ENCODE measurements at places on chromosomes 16 and 17.

DNA sequence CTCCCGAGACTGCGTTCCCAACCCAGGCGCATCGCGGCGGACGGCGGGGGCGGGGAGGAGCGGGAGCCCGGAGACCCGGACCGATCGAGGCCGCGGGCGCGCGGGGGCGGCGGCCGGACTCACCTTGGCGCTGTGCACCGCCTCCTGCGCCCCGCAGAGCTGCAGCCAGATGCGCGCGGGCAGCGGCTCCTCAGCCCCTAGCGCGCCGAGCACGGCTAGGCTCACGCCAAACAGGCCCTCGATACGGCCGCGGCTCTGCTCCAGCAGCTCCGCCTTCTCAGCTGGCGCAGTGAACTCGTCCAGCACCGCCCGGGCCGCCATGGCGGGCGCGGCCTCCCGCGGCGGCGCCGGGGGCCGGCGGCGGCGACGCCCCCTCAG, 339 bp downstream of the N4BP1 start:
- H3K27ac ChIP-seq: peak overlapping the region; percentile 46
- no peak for DNase-seq
- H3K36me3 ChIP-seq: peaks cover 2% of the 10 kb centered on the region
- H3K4me1 ChIP-seq: peaks cover 51% of the 10 kb centered on the region

DNA sequence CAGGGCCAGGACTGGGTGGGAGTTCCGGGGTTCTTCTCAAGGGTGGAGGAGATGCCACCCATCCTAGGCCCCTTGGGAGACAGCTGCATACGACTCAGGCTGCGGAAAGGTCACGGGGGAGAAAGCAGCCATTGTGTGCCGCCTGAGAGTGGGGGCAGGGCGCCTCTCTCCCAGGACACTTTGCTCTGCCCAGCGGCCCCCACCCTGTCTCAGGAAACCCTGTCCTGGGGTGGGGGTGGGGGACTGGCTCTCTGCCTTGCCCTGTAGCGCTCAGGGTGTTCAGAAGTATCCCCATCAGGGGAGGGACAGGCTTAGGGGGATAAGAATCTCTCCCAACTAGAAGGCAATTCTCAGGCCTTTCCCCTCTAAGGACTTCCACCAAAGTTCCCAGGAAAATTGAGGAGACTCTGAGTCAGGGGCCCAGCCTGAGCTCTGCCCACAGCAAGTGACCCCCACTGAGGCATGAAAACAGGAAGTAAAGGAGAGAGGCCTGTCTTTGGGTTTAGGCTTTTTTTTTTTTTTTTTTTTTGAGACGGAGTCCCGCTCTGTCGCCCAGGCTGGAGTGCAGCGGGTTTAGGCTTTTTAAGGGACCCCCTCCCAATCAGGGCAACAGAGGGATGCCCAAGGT, 4.9 kb downstream of the GIT1 start:
- no peak for DNase-seq
- no peak overlapping the region for H3K4me3 ChIP-seq
- H3K27ac ChIP-seq: no peak overlapping the region

GRCh38 chr17:36601303-36602029, at the start of gene MRM1:
Gene MRM1 (plus strand): TSS chr17:36601583. CDS start chr17:36601811, 228 bp downstream.
- peaks cover 5% of the 10 kb centered on the region for H3K36me3 ChIP-seq
- peak within 1 kb of the TSS; percentile 67 for H3K27ac ChIP-seq
- no peaks in the 10 kb centered on the region for H3K27me3 ChIP-seq
- DNase-seq: peak; percentile 90

GRCh38 chr17:79826204-79826680, 13.0 kb downstream of the CBX4 start:
- H3K4me3 ChIP-seq: no peak overlapping the region
- H3K36me3 ChIP-seq: no peaks in the 10 kb centered on the region
- H3K27ac ChIP-seq: no peak overlapping the region
- H3K4me1 ChIP-seq: peaks cover 42% of the 10 kb centered on the region
- DNase-seq: no peak

DNA sequence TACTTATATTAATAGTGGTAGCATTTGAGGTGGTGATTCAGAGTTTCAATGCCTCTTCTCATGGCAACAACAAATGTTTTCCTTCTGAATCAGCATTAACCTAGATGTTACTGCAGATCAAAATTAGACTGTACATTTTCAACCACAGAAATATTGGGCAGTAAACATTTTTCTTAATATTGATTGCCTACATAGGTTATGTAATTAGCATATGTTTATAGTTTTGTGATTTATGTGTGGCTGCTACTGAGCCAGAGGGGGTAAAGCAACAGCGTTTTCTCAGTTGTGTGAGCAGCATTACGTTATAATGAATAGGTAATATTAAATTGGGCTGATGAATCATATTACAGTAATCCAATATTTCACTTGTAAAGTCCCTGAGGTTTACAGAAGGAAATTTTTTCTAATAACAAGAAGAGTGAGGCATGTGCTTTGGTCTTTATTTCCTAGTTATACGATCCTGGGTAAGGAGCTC, 18.8 kb upstream of the BMERB1 start:
- H3K36me3 ChIP-seq: no peaks in the 10 kb centered on the region
- no peak overlapping the region for H3K27ac ChIP-seq
- H3K27me3 ChIP-seq: no peaks in the 10 kb centered on the region
- no peak for DNase-seq

- H3K4me3 ChIP-seq: peak overlapping the region; percentile 17
- peaks cover 4% of the 10 kb centered on the region for H3K36me3 ChIP-seq
Observed at GRCh38 chr16:19116711-19117449, 3.1 kb downstream of the ITPRIPL2 start.

DNA sequence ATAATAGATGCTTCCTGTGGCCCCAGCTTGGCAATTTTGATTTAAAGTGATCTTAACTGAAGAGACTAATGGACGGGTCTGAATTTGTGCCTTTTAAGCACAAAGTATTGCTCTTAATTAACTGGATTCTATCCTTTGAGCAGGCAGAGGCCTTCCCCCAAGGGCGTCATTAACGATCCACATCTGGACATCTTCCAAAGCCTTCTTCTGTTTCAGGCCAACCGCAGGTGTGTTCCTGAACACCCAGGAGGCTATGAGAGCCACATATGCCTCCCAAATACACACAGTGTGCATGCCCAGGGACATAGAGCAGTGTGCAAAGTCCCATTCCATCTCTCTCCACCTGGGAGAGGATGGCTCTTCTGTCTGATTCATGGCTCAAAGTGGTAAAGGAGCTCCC, 42.3 kb downstream of the MAPT start:
- no peak overlapping the region for H3K4me3 ChIP-seq
- DNase-seq: no peak
- H3K27me3 ChIP-seq: peaks cover 7% of the 10 kb centered on the region
- H3K4me1 ChIP-seq: no peaks in the 10 kb centered on the region
- no peak overlapping the region for H3K27ac ChIP-seq

- DNase-seq: no peak
- no peaks in the 10 kb centered on the region for H3K36me3 ChIP-seq
- no peak overlapping the region for H3K4me3 ChIP-seq
- peaks cover 77% of the 10 kb centered on the region for H3K4me1 ChIP-seq
- H3K27ac ChIP-seq: no peak overlapping the region
- no peaks in the 10 kb centered on the region for H3K27me3 ChIP-seq
Observed at GRCh38 chr16:85449191-85449884, 163.8 kb upstream of the GSE1 start.

DNA sequence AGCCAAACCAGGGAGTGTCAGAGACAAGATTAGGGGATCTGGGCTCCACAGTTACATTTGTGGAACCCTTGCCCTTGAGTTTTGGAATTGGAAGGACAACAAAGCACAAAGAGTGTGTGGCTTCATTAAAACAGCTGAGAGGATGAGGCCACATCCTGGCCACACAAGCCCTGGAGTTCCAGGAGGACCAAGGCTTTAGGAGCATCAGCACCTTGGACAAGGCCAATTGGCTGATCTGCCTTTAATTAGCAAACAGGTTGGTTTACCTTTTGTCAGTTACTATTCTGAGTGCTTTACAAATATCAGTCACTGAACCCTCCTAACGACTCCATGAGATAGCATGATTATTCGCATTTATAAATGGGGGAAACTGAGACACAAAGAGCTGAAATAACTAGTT, 54.7 kb downstream of the SLC6A2 start:
- no peak overlapping the region for H3K27ac ChIP-seq
- H3K4me1 ChIP-seq: no peaks in the 10 kb centered on the region
- DNase-seq: no peak
- no peaks in the 10 kb centered on the region for H3K27me3 ChIP-seq

DNA sequence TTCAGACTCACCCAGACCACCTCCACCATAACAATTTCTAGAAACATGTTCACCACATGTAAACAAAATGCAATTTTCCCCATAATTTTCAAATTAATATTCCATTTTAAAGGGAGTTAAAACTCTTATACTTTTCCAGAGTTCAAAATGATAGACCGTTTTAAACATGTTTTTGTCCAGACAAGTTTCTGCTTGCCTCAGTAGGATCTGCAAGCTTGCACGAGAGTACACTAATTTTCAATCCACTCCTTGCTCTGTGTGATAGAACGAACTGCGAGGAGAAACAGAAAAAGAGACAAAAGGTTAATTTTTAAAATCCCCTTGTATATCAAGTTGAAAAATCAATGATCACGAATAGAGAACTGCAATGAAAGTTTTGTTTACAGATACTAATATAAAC, 7.1 kb downstream of the FAHD1 start:
- DNase-seq: no peak
- H3K27me3 ChIP-seq: no peaks in the 10 kb centered on the region
- no peak overlapping the region for H3K27ac ChIP-seq
- H3K4me1 ChIP-seq: no peaks in the 10 kb centered on the region
- H3K36me3 ChIP-seq: peaks cover 5% of the 10 kb centered on the region

GRCh38 chr17:78980624-78980972, 875 bp upstream of the LGALS3BP start:
- no peak overlapping the region for H3K27ac ChIP-seq
- no peak overlapping the region for H3K4me3 ChIP-seq
- H3K27me3 ChIP-seq: no peaks in the 10 kb centered on the region
- no peaks in the 10 kb centered on the region for H3K36me3 ChIP-seq

DNA sequence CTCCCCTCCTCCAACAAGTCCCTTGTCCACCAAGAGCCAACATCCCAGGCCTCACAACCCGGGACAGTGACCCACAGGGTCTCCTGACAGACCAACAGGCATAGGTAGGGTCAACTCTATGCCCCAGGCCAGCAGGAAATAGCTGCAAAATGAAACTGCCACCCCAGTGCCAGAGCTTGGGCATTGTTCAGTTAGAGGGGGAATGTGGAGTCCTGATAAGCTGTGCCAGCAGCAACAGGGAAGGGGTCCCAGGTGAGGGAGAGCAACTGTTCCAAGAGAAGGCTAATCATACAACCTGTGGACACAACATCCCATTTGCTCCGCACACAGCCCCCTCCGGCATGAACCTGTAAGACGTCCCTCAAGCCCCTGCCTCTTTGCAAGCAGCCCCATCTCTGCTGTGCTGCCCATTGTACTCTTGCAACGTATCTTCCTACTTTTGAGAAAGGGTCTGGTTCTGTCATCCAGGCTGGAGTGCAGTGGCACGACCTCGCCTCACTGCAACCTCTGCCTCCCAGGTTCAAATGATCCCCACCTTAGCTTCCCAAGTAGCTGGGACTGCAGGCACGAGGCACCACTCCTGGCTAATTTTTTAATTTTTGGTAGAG, 17.2 kb downstream of the CTRB2 start:
- no peak for DNase-seq
- H3K4me1 ChIP-seq: no peaks in the 10 kb centered on the region
- peaks cover 16% of the 10 kb centered on the region for H3K27me3 ChIP-seq
- H3K36me3 ChIP-seq: no peaks in the 10 kb centered on the region
- H3K4me3 ChIP-seq: no peak overlapping the region

DNA sequence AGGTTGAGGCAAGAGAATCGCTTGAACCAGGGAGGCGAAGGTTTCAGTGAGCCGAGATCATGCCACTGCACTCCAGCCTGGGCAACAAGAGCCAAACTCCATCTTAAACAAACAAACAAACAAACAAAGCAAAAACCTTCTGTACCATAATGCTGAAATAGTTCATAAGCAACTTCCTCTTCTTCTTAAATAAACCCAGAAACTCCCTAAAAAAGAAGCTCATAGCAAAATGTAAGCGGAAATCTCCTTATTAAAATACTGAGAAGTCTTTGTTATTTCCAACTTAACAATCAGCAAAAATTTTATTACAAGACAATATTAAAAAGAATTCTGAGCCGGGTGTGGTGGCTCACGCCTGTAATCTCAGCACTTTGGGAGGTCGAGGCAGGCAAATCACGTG, 82.8 kb downstream of the FBXL20 start:
- no peaks in the 10 kb centered on the region for H3K27me3 ChIP-seq
- H3K4me3 ChIP-seq: no peak overlapping the region
- no peaks in the 10 kb centered on the region for H3K4me1 ChIP-seq
- no peak for DNase-seq
- H3K36me3 ChIP-seq: no peaks in the 10 kb centered on the region

DNA sequence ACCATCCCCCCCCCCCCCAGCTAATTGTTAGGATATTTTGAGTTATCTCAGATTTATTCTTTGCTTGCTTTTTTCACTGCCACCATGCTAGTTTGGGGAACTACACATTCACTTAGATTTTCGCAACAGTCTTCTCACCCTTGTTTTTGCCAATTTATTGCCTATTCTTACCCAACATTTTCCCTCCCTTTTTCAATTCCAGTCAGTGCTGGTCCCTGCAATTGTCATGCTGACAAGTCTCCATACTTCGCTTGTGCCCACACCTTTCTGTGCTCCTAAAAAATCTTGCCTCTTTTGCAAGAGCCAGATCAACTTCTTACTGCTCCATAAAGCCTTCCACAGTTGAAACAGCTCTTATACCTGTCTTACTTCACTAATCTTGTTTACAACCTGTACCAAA, 16.3 kb downstream of the TNRC6A start:
- H3K4me3 ChIP-seq: no peak overlapping the region
- peaks cover 7% of the 10 kb centered on the region for H3K36me3 ChIP-seq
- peaks cover 38% of the 10 kb centered on the region for H3K4me1 ChIP-seq
- H3K27me3 ChIP-seq: no peaks in the 10 kb centered on the region
- no peak for DNase-seq

GRCh38 chr17:46000757-46001156, 1.7 kb downstream of the STH start:
- H3K4me1 ChIP-seq: no peaks in the 10 kb centered on the region
- H3K36me3 ChIP-seq: no peaks in the 10 kb centered on the region
- no peaks in the 10 kb centered on the region for H3K27me3 ChIP-seq
- DNase-seq: no peak
- H3K4me3 ChIP-seq: no peak overlapping the region
- no peak overlapping the region for H3K27ac ChIP-seq

All from common myeloid progenitor, CD34-positive (primary cell).